ENCODE measurements at places on chromosomes 6 and 20.

- DNase-seq = no peak
Observed at GRCh38 chr6:81003894-81004293, 748.6 kb downstream of the TENT5A start.

GRCh38 chr6:102717737-102718456 lies 1324.4 kb downstream of the GRIK2 start:
- DNase-seq = no peak

GRCh38 chr20:19915111-19915798 lies 101.9 kb upstream of the NAA20 start:
- DNase-seq = no peak

DNA sequence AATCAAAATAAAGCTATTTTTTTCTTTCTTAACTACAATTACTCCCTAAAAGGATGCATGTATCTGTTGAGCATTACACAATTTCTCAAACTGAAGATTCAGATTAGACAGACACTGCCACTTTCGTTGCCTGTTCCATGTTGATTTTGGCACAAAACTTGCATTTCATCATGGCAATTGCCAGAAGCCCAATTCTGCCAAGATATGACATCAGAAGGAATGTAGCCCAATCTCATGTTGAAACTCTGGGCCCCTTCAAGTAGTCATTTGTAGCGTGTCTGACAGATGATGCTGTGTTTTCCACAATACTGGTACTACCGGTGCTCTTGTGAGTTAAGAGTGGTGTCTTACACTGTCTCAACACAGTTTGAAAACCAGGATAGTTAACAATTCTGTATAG lies 705.4 kb downstream of the PTPRT start:
- no peak for DNase-seq

GRCh38 chr20:60868316-60868891 lies 383.7 kb upstream of the CDH4 start:
- DNase-seq = no peak

DNA sequence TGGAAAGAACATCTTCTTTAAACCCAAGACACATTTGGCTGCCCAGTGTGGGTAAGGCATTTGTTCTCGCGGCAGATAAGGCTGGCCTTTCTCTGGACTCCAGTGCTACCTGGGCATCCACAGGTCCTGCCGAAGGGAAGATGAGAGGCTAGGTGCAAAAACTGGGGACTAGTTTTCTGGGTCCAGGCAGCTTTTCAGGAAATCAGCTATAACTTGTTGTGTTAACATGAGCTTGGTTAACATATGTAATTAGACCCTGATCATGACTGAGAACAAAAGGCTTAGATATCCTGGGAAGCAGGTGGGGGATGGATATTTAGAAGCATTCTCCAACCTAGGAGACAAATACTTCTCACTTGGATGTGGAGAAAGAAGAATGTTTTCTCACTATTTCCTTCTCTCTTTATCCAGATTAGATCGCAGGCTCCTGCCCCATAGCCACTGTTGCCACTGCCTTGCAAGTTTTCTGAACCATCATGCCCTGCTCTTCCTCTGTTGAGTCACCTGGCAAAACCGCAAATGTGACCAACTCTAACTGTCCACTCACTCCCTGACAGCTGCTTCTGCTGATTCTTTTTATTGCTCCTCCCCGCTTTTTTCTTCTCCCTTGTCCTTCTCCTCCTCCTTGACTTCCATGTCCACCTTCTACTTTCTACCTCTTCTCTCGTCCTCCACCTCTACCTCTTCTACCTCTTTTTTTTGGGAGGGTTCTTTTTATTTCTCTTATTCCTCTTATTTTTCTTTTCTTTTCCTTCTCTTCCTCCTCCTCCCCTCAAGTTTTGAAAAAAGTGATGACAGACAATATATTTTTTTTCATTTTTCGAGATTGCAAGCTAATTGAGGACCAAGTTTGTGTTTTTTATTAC lies 258.1 kb downstream of the UTRN start:
- DNase-seq = no peak

- DNase-seq = no peak
Observed at GRCh38 chr20:33442136-33443005, 1.2 kb downstream of the SNTA1 start.

DNA sequence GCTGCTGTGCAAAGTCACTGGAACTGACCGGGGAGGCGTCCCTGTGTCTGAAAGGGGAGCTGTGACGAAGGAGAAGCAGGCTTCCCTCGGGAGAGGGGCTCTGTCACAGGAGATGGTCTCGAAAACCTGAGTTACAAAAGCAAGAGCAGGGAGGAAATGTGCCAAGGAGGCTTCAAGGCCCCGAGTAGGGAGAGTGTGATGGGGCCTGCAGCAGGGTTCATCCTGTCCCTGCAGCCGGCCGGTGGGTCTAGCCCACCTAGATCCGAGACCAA lies 16.7 kb downstream of the DYNLT1 start:
- DNase-seq = no peak

DNA sequence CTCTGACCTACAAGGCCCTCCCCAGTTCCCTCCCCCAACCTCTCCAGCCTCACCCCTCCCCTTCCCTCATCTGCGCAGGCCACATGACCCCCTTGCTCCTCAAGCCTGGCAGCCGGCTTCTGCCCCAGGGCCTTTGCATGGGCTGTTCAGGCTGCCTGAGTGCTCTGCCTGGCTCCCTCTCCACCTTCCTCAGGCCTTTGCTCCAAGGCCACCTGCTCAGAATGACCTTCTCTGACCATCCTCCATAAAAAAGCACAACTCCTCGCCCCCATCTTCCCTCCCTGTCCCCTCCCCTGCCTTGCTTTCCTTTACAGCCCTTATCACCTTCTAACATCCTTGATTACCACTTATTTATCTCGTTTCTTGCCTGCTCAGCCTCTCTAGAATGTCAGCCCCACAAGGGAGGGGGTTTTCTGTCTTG lies 38.7 kb downstream of the SPDEF start:
- no peak for DNase-seq

GRCh38 chr6:88179692-88180091 lies 13.5 kb upstream of the CNR1 start:
- no peak for DNase-seq

GRCh38 chr20:47748823-47749222 lies 36.5 kb downstream of the SULF2 start:
- DNase-seq = no peak

DNA sequence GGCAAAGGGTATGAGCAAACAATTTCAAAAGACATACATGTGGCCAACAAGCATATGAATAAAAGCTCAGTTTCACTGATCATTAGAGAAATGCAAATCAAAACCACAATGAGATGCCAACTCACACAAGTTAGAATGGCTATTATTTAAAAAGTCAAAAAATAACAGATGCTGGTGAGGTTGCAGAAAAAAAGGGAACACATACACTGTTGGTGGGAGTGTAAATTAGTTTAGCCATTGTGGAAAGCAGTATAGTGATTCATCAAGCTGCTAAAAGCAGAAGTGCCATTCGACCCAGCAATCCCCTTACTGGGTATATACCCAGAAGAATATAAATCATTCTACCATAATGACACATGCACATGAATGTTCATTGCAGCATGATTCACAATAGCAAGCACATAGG lies 6.7 kb upstream of the KHDC1L start:
- no peak for DNase-seq

GRCh38 chr6:42968126-42968701 lies 7.7 kb downstream of the GNMT start:
- DNase-seq = no peak
